Left renal cortex interstitium (tissue), 4 donors: ENCODE measurements at places on chromosomes 6 and 20.

- no peak for DNase-seq
These were observed 273.5 kb upstream of the RUNX2 start for GRCh38 chr6:45054610-45055009.

- no peak for DNase-seq
These were observed 31.4 kb upstream of the FBXO9 start for GRCh38 chr6:53033764-53034163.

DNA sequence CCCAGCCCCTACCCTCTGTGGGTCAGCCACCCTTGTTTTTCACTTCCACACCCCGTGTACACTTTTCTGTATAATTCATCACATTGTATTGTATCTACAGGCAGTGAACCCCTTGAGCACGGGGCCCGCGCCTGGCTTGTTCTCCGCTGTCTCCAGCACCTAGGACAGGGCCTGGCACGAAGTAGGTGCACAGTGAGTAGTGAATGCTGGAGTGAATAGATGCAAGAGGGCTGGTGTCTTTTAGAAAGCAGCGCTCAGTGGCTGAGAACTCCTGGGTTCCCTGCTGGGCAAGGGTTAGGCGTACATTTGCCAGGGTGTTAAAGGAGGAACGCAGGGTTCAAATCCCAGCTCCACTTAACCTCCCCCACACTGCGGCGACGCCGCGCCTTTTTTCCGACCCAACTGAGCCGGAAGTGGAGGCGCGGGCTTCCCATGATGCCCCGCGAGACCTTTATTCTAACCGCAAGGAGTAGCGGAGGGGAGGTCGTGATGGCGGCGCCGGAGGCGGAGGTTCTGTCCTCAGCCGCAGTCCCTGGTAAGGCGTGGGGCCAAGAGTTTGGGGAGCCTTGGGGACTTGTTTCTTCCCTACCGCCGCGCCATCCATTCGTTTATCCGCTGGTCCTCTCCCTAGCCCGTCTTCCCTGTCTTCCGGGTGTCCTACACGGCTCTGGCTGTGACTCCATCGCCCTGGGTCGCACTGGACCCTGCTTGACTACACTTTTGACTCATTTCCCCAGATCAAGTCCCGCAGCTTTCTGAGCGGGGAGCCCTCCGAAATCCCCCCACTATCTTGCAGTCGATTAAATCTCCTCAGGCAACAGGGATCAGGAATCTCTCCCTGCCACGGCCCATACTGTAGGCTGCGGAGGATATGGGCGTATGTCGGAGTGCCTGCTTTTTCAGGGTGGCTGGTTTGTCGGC, at the start of gene MAD2L1BP:
Gene MAD2L1BP (plus strand): TSS at position 454 of the 921 bp plus-strand sequence. CDS start 36 bp downstream, at position 490.
- peak; percentile 73 for DNase-seq

GRCh38 chr6:84927551-84927950, 163.2 kb upstream of the TBX18 start:
- DNase-seq, result no peak

GRCh38 chr20:18511571-18511970, 3.8 kb downstream of the SEC23B start:
- no peak for DNase-seq

GRCh38 chr6:125812394-125813292, 21.9 kb downstream of the NCOA7 start:
- DNase-seq, result no peak

DNA sequence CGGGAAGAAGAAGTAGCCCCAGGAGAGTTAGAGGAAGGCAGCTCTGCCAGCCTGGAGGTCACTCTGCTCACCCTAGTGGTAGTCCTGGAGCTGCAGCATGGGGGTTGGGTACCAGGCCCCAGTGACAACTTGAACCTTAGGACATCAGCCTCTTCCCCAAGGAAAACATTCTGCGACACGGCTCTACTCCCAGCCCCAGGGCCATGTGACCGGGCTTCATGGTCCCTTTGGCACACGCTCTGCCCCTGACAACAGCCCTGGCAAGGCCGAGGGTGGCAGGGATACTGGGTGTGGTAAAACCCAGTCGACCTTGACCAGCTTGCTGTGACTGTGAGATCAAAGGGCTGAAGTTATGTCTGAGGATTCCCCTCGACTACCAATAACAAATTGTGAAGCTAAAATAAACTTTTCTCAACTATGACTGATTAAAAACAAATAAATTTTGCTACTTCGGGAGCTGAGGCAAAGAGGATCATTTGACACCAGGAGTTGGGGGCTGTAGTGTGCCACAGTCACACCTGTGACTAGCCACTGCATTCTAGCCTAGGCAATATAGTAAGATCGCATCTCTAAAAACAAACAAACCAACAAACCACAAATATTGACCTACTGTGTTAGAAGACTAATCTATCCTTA, 24.4 kb upstream of the ARID1B start:
- no peak for DNase-seq

DNA sequence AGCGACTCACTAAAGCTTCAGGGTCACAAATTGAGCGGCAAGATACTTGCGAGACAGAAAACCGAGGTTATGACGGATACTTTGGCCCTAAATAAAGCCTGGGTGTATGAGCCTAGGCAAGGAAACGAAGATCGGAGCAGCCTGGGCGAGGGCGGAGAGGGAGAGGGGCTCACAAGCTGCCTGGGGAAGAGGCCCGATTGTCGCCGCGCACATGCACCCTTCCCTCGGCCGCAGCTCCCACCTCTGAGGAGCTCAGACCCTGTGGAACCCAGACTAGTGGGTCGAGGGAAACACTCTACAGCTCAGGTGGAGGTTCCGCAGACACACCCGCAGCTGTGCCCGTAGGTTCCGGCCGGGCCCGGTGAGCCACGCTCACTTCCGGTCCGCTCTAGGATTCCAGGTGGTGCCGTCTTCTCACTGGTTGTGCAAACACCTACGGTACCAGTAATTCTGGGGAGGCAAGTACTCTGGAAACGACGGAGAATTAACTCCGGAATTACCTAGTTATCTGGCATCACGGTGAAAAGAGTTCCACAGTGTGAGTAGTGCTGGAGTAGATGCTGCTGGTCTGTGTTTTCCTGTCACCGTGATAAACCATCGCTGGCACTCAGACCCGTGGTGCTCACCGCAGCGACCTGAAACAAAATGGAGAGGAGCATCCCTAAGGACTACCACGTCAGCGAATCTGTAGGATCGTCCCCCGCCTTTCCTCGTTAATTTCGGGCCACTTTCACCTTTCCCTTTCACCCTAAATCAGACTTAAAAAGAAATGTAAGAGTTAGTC, 61.5 kb downstream of the GPX5 start:
- DNase-seq, result no peak

DNA sequence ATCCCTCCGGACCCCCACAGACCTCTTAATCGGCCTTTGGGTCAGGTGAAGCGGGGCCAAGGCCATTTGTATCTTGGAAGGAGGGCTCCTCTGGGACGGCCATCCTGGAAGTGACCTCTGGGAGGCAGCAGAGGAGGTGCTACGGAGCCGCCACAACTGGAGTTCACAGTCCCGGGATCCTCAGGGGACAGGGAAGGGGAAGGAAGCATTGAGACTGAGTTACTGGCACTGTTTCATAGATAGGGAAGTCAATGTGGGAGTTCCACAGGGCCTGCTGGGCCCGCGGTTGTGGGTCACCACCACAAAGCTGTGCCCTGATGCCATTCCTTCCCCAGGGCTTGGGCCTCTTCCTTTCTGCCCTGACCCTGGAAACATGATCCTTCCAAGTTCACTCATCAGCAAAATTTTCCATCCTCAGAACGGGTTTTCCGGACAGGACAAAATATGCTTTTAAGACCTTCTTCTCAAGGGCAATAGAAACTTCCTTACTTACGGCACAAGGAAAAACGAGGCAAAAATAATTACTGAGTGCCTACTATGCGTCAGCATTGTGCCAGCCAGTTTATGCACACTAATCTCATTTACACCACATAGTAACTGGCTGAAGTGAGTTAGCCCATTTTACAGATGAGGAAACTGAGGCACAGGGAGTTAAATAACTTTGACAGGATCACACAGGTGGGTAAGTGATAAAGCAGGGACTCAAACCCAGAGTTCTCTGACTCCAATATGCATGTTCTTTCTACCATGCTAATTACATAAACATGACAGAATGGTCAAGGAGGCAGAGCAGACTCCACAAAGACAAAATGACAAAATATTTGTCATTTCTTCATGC, 143.8 kb downstream of the UNC5CL start:
- DNase-seq, result no peak

- no peak for DNase-seq
These were observed 60.2 kb upstream of the KCNQ5 start for GRCh38 chr6:72561629-72562028.

DNA sequence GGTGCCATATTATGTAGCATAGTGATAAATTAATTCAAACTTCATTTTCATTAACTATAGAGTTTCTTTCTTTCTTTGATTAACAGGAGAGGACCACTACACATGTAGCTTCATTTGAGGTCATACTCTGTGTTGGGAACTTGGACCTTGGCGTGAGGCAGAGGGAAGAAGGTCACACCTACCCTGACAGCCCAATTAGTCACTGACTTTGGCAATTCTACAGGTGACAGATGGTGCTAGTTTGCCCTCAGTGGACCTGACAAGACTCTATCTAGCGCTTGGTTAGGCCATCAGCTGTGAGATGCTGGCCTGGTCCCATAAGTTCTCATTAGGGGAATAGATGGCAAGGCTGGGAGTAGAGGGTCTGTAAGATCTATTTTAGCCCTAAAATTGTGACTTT, 14.2 kb downstream of the SLX4IP start:
- no peak for DNase-seq

GRCh38 chr6:11370191-11371018, 137.9 kb upstream of the NEDD9 start:
- DNase-seq, result no peak

DNA sequence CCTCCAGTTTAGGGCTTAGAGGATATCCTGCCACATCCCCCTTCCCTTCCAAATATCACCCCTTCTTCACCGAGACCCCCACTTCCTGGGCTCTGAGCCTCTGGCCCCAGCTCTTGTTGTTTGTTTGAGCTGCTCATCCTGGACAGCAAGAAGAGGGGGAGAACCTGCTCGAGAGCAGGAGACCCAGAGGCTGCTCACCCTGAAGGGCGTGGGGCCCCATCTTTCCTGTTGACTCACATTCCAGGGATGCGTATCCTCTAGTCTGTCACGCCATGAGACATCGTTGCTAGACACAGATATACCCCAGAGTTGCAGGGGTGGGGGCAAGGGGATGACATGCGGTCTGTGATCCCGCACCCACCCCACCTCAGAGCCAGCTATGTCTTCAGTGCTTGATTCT, 5.7 kb upstream of the TNXB start:
- DNase-seq, result no peak

DNA sequence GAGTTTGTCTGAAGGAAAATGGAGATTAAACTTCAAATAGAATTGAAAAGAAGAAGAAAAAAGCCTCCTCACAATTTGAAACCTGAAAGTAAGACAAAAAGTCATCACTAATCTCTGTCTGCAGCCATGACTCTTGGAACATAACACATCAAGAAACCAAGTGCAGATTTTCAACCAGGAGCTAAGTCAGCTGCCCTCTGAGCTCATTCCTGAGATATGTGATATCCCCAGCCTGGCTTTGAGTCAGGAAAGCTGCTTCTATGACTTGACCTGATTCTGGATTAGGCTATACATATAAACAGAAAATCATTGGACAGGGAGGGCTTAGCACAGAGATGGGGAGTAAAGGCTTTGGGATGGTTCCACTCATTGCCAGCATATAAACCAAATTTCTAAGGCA, 891.4 kb downstream of the TFAP2A start:
- DNase-seq, result no peak

DNA sequence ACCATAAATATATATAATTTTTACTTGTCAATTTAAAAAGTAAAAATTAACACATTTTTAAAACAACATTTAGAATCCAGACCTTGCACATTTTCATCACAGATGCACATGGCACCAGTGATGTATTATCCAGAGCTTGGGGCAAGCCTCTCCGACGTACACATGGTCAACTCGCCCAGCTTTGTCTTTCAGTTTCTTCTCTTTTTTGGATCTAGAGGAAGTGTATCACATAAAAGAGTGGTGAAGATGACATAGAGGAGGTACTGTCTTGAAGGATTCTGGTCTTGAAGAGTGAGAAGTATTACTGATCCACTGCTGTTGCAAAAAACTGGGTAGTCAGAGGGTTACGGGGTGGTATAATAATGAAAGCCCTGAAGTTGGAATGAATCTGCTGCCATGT, 46.9 kb upstream of the TAB2 start:
- no peak for DNase-seq

DNA sequence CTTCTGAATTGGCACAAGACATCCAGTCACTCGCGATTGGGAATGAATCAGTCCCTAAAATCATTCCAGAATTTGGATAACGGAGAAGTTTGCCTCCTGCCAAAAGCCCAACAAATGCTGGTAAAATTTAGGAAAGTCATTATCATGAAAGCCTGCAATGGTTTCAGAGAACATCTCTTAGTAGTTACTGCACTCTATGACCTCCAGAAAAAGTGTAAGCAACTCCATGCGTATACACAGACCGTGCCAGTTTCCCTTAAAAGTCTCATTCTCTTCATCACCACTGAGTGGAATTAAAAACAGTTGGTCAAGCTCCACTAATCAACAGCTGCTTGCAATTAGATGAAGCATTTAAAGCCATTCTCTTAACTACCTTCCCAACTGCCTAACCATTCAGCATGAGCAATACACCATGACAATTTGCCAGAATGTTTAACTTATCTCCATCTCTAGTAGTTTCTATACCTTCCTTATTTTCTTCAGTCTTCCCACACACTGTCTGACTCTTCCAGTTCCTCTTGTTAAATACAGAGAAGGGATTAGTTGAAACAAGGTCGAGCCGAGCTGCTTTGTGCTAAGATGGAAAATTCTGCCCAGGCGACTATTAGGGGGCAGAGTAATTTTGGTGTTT, 183.6 kb upstream of the PRDM1 start:
- DNase-seq, result no peak

DNA sequence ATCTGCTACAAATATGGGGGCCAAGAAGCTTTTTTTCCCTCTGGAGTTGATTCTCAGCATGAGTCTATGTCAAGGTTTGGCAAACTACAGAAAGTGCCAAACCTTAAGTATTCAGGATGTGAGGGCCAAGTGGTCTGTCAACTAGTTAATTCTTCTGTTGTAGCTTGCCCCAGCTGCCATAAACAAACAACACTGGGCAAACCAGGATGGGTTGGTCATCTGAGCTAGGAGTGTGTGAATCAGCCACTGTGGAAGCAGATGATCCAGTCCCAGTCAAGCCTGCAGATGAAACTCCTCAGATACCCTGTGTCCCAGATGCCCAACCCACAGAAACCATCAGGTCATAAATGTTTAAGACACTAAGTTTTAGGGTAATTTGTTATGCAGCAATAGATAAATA, 103.0 kb upstream of the MOCS1 start:
- DNase-seq, result no peak

DNA sequence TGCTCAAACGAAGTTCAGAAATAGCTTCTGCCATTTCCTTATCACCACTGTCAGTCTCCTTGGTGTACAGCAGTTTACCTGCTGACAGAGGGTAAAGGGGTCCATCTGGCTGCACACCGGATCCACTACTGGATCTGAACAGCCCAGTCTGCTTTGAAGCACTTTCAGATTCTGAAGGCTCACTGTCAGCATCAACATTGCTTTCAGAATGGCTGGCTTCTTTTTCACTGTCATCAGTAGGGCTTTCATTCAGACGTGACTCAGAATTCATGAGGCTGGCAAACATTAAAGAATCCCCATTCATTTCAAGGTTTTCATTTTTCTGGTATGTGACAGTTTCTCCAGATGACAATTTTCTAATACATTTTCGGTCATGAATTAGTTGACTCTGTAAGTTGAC, 21.0 kb upstream of the PNISR start:
- no peak for DNase-seq

GRCh38 chr6:138600726-138601125, 101.4 kb upstream of the NHSL1 start:
- DNase-seq, result no peak

- DNase-seq, result no peak
These were observed 54.3 kb upstream of the SLC22A16 start for GRCh38 chr6:110530671-110531070.

GRCh38 chr6:170209354-170210025, 81.4 kb downstream of the DLL1 start:
- DNase-seq, result no peak
